ENCODE measurements at places on chromosomes 2 and 18.
A peak's percentile ranks its signal among the peaks of the same experiment; 100 is the strongest.

GRCh38 chr18:43869451-43870008 is 592.2 kb upstream of the SYT4 start:
- DNase-seq: no peak

DNA sequence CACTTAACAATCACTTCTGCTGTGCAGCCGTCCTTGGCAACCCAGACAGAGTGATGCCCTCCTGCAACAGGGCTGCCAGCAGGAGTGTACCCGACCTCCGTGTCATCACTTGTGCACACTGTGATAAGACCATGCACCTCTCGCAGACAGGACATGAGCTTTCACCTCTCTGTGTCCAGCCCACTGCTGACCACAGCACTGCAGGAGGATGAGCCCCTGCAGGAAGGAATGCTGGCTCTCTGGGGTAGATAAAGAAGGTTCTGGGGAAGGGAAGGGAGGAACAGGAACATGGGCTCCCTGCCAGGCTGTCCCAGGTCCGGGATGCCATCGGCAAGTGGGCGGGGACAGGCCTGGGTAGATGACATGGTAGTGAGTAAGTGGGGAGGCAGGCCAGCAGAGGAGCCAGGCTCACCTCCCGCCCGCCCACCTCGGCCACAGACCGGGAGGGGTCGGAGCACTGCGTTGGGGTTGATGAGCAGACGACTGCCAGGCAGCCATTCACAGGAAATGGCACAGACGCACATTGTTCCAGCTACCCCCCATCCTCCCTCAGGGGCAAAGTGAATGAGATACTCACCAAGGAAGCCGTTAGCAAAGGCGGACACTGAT is 18.6 kb upstream of the COL6A3 start:
- peak; percentile 84 for DNase-seq

DNA sequence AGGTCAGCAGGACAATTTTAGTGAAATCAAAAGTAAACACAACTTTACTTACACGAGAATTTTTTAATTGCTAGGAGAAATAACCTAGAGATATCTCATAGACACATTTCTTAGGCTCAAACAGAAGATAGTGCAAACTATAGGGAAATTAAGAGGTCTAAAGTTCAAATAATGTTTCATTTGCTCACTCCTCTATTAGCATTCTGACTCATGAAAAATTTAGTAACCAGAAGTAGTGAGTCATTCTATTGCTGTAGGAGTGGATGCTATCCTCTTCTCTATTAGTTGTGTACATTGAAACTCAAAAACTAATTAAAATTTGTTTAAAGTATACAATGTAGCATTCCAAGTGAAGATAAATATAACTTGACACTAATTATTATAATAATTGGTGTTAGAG is 908.3 kb upstream of the TMEFF2 start:
- no peak for DNase-seq

- no peak for DNase-seq
Measured at GRCh38 chr18:56173542-56174220, 464.7 kb downstream of the TXNL1 start.

- no peak for DNase-seq
Measured at GRCh38 chr18:55100817-55101457, 141.7 kb upstream of the CCDC68 start.

DNA sequence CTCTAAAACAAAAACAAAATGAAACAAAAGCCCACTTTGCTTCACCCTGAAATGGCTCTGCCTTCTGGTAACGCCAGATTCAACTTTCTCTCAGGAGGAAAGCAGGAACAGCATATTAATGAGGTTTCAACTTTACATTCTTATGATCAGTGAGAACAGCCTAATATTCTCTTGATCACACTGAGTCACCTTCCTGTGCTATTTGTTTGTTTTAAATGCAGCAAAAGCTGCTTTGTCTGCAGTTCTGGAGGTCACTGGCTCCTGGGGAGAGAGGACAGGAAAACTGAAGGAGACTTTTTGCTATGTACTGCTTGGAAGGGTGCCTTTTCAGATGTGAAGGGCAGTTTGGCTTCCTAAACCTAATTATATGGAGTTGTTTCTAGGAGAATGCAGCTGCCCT is 48.1 kb downstream of the MAIP1 start:
- DNase-seq: no peak

- no peak for DNase-seq
Measured at GRCh38 chr2:133504566-133505505, 63.4 kb downstream of the NCKAP5 start.

DNA sequence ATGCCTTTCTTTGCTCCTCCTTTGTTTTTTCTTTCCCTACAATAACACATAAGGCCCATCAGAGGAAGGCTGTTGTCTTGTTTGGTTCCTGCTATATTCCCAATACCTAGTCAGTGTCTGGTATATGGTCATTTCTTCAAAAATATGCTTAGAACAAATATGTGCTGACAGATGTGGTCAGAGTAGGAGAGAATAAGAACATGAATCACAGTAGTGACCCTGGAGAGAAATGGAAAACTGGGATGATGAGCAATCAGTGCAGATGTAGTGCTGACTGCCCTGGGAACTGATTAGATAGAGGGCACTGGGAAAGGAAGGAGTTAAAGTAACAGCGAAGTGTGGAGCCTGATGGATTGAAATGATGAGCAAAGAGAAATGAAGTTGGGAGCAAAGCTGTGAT is 189.4 kb upstream of the LHCGR start:
- DNase-seq: no peak

- no peak for DNase-seq
Measured at GRCh38 chr2:15281681-15282080, 279.5 kb downstream of the NBAS start.

DNA sequence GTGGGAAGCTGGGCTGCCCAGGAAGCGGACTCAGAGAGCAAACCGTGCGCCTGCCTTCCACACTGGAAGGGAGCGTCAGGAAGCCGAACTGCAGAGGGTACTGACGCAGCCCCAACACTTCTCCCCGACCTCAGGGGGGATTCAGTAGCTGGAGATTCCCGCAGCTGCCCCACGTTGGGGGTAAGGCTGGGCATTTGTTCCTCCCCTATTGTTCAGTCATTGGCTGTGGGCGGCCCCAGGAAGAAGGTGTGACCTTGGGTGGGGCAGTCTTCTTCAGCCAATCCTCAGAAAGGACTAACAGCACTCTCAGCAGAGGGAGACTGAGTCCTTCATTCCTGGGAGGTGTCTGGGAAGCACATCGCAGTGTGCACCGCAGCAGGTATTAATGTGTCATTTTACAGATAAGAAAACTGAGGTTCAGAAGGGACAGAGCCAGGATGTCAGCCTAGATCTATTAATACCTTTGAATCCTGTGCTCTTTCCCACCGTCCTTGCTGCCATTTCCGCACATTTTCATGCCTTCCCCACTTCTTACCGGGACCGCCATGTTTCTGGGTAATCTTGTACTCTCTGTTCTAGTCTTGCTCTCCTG is 12.1 kb upstream of the C18orf32 start:
- no peak for DNase-seq

DNA sequence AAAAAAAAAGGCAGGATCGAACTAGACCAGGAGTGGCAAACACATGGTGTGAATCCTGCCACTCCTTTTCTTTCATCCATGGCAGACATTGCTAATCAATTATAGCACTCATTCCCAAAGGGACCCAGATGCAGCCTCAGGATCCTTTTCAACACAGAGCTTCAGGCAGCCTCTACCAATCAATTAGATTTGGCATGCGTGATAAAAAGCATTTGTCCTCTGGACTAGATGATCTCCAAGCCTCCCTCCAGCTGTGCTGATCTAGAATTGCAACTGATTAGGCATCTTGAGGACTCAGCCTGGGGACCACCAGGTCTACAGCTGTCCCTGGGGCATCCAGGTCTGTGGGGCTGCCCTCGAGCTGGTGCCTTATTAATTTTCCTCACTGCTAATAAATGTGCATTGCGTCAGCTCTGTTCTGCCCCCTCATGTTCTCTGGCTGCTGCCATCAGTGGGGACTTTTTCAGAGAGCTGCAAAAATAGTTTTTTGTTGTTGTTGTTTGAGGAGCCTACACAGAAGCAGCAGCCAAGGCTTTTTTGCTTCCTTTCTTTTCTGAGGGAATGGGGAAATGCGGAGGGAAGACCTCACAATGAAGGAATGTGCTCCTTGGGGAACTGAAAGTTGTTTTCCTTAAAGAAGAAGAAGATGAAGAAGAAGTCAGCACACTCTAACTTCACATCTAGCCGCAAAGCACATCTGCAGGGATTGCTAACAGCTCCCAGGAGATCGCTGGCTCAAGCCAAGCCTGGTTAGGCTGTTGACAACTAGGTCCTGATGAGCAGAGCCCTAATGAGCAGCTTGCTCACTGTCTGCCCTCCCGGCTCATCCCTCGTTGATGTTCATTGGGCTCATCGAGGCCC is 8.8 kb upstream of the ATOH8 start:
- no peak for DNase-seq

DNA sequence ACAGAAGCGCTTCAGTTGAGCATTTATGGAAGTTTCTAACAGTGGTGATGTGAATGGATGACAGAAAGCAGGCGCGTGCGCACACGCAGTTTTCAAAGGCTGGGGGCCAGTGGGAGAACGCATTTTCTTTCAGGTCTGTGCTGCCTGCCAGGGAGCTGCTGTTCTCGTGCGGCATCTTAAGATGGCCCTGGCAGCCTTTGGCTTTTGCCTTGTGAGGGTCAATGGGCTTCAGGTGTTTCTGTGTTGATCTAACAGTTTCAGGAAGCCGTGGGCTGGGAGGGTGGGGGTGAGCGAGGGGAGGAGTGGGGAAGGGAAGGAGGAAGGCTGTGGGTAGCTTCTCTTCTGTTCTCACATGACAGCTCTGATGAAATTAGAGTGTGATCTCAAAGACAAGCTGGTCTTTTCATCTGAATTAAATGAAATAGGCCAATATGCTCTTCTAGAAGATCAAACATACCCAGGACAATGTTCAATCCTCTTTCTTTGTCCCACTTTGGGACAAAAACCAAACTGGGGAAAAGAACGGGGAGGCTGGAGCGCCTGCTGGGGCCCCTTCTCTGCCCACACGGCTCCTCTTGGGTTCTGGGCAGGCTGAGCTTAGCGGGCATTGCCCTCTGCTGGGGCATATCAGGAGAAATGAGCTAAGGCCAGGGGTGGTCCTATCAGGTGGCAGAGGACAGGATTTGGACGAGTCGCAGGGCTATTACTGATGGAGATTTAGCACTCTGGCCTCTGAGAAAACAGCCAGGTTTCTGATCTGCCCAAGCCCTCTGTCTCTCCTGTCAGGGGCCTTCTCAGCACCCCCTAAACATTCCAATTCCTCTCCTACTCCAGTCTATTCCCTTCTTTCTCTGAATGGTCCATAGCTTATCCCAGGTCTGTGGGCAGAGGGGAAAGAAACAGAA is 126.2 kb upstream of the LGALSL start:
- DNase-seq: no peak

- no peak for DNase-seq
Measured at GRCh38 chr18:37487400-37487867, 78.2 kb downstream of the CELF4 start.

- DNase-seq: no peak
Measured at GRCh38 chr2:222424729-222425671, 657 bp downstream of the SGPP2 start.

GRCh38 chr2:152251211-152251610 is 75.6 kb upstream of the STAM2 start:
- DNase-seq: no peak

GRCh38 chr18:57909620-57910019 is 106.5 kb upstream of the ATP8B1 start:
- DNase-seq: no peak

GRCh38 chr2:68863996-68864395 is 7.2 kb downstream of the BMP10 start:
- DNase-seq: no peak

- no peak for DNase-seq
Measured at GRCh38 chr2:128623776-128624761, 305.4 kb upstream of the HS6ST1 start.

- no peak for DNase-seq
Measured at GRCh38 chr2:240215676-240216051, 75.2 kb upstream of the OTOS start.

- DNase-seq: no peak
Measured at GRCh38 chr18:39564716-39565115, 1999.1 kb upstream of the CELF4 start.

GRCh38 chr2:65453916-65454315 is 21.5 kb upstream of the SPRED2 start:
- DNase-seq: no peak

GRCh38 chr2:233064530-233065199 is 4.5 kb downstream of the INPP5D start:
- no peak for DNase-seq

DNA sequence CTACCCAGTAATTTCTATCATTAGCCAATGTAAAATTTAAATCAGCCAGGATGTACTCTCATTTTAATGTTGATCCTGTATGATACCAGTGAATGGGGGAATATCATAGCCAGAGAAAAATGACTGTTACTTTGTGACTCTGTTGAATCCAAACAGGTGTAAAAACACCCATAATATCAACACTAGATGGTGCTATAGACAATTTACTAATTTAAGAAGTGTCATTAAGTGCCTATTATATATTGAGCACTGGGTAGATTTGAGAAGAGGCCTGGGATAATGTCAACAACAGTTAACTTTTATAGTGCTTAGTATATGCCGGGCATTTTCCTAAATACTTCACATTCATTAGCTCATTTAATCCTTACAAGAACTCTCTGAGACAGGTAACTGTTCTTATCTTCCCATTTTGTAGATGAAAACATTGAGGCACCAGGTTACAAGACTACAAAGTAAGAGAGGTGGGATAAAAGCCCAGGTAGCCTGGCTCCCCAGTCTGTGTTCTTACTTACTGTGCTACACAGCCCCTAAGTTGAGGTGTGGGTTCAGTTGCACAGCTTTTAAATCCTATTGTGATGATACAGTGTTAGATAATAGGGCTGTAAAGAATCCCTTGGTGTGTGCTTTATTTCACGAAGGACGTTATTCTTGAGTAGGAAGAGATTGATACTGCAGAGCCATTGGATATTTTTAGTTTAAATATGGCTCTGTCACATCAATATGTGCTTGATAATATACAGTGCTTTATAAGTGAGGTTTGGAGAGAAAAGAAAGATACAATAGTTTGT is 325.5 kb downstream of the AGPS start:
- no peak for DNase-seq

DNA sequence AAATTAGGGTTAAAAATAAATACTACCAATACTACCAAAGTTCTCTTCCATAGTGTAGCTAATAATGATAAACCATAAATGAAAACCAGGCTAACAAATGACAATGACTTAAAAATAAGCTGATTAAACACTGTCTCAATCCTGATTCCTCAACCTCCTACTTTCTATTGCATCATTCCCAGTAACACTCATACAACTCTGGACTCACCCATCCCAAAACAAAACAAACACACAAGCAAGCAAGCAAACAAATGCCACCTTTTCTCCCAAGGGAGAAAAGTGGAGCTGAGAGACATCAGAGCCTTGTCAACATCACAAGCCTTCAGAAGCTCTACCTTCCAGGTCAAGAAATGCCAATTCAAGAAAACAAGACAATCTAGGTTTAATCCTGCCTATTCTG is 620.7 kb downstream of the NYAP2 start:
- DNase-seq: no peak

DNA sequence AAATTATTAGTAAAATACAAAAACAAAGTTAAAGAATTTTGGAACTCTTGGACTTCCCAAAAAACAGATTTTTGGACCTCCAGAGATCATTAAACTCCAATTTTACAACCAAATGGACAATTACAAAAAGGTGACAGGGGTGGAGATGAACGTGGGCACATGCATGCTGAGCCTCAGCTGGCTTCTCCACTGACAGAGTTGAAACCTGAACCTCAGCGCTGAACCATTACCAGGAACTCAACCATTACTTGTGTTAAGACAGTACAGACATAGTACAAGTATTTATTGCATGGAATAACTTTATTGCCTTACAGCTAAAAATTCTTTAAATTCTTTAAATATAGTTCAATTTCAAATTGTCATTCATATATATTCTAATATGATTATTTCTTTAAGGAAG is 33.0 kb upstream of the KIDINS220 start:
- DNase-seq: no peak

All from activated CD8-positive, alpha-beta memory T cell treated with anti-CD3 and anti-CD28 coated beads for 4 hours (primary cell).